ENCODE measurements at places on chromosomes 3 and 15.

DNA sequence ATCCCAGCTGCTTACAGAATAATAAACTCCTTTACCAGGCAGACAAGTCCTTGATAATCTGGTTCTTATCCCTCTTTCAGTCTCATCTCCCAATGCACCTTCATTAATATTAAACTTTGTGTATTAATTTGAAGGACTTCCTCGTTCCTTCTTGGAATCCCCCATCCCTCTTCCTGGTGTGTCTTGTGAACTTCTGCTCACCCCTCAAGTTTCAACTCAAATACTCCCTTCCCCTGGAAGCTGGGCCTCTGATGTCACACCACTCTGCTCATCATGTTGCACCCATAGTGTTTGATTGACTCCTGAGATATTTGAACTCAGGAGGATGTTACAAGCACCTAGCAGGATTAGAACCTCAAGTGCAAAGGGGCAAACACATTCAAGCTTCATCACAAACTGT is 3.3 kb upstream of the STT3B start:
- DNase-seq: no peak

DNA sequence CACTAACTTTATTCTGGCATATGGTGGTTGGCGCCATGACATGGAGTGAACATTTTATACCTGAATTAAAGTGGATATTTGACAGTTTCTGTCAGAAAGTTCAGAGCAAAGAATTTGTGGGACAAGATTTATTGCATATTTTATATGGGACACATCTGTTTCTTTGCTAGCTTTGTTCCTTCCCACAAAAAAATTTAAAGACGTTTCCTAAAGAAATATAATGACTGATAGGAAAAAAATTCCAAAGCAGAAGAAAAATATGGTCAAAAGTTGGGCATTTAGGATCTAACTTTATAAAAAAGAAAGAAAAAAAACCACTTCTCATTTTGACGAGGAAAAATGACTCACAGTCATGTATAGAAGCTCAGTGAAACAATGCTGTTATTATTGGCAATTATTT is 101.6 kb downstream of the GREM1 start:
- DNase-seq: no peak

- DNase-seq: no peak
These were observed 8.0 kb downstream of the ALS2CL start for GRCh38 chr3:46685446-46685845.

GRCh38 chr3:184305577-184305976 is 6.5 kb downstream of the PSMD2 start:
- DNase-seq: no peak

GRCh38 chr3:171116824-171117395 is 90.4 kb upstream of the SLC2A2 start:
- no peak for DNase-seq

DNA sequence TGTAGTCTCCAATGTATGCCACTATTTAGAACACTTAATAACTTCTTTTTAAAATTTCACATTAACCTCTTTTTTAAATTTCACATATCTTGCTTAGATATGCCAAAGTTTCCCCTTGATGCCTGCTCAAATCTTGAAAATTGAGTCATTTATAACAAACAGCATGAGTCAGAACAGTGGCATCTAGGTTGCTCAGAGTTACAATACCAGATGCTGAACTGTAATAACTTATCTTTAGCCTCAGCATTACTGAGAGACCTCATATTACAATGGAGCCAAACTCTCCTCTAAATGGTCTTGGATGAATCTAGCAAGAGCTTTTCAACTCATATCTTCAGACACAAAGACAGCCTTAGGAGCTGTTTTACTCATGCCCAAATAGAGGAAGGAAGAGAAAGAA is 439.3 kb upstream of the ARPP21 start:
- DNase-seq: no peak

GRCh38 chr3:62859203-62859791 is 15.9 kb downstream of the CADPS start:
- no peak for DNase-seq
